ENCODE measurements at places on chromosomes 5 and 9.

DNA sequence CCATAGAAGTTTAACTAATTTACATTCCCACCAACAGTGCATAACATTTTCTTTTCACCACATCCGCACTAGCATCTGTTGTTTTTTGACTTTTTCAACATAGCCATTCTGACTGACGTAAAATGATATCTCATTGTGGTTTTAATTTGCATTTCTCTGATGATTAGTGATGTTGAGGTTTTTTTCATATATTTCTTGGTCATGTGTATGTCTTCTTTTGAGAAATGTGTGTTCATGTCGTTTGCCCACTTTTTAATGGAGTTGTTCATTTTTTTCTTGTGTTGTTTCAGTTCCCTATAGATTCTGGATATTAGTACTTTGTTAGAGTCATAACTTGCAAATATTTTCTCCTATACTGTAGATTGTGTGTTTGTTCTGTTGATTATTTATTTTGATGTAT lies 163.4 kb downstream of the FER start:
- DNase-seq, result no peak

GRCh38 chr5:115623658-115624057 lies 2.2 kb downstream of the TMED7 start:
- no peak for DNase-seq

DNA sequence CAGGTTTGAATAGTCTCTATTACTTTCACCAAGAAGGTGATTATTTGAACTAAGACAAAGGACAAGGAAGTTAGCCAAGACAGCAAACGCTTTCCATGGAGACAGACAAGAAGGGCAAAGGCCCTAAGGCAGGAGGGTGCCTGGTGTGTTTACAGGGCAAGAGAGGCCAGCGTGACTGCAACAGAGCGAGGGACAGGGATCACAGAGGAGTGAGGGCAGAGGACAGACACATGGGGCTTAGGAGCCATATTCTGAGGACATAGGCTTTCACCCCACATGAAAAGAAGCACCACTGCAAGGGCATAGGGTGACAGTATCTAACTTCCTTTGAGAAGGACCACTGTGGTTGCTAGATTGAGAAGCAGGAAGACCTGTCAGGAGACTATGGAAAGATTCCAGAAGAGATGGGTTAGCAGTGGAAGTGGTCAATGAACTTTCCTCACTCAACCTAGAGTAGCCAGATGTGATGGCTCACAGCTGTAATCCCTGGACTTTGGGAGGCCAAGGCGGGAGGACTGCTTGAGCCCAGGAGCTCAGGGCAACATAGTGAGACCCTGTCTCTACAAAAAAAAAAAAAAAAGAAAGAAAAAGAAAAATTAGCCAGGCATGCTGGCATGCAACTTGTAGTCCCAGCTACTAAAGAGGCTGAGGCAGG lies 5.0 kb upstream of the HAVCR1 start:
- DNase-seq, result no peak

GRCh38 chr9:119852390-119852789 lies 483.2 kb upstream of the BRINP1 start:
- DNase-seq, result no peak

DNA sequence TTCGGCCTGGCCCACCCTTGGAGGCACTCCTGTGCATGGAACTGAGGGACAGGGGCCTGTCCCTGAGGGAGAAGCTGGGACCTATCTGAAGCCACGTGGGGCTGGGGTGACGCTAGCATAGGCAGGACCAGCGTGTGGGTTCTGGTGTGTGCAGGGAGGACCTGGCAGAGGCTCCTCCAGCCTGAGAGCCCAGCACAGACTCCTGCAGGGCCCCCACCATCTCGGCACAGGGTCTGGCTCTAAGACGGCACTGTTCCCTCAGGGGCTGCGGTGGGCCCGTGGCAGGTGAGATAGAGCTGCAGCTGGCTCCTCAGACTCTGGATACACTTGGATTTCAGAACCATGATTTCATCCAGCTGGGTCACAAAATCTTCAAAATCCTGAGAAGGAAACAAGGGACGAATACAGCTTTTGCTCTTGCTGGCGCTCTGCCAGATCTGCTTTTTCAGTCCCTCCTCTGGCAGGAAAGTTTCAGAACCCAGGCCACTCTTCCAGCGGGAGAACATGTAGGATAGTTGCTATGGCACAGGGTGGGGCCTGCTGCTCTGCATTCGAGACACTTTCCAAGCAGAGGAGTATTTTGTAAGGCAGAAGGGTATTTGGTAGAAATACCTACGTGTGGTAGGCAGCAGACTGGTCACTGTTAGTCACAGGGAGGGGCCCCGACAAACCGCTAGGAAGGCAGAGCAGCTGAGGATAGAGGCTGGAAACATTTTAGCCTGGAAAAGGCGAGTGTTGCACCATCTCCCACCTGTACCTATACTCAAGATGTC lies 74.7 kb downstream of the KIF24 start:
- no peak for DNase-seq

GRCh38 chr9:113920872-113921271 lies 44.8 kb downstream of the ZNF618 start:
- no peak for DNase-seq

- DNase-seq, result no peak
Measured at GRCh38 chr5:178291969-178292825, 59.6 kb upstream of the PHYKPL start.

DNA sequence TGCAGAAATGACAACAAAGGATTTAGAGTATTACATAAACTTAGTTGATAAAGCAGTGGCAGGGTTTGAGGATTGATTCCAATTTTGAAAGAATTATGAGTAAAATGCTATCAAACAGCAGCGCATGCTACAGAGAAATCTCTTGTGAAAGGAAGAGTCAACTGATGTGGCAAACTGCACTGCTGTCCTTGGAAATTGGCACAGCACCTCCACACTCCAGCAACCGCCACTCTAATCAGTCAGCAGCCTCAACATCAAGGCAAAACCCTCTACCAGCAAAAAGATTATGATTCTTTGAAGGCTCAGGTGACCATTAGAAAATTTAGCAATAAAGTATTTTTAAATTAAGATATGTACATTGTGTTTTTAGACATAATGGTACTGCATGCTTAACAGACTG lies 66.4 kb downstream of the AUH start:
- no peak for DNase-seq

- no peak for DNase-seq
Measured at GRCh38 chr9:122219856-122220672, 8.7 kb downstream of the LHX6 start.

DNA sequence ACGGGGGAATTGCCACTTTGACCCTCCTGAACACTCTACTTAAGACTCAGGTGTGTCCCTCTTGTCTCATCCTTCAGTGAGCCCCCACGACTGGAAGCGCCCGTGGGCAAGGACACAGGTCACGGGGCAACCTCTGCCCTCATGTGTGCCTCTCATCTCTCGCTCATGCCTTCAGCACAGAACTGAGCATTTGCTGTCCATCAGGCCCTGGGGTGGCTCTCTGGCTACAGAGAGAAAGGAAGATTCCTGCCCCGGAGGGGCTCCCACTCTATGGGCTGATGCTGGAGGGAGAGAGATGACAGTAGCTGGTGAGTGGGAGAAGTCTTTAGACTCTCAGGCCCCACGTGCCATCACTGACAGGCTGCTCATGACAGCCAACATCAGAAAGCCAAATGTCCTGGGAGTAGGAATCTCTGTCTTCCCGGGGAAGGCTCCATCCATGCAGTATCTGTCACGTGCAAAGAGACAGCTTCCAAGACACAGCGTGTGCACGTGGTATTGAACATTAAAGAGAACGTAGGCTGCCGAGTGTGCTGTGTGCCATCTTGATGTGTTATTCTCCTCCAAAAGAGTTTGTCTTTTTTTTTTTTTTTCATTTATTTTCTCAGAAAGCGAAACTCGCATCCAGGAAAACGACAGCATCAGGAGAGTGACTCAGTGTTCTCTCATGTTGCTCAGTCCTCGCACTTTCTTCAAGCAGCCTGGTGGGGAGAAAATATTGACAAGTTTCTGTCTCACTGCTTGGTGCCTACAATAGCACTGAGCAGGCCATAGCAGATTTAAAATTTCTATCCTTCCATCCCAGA lies 190.5 kb downstream of the GAS1 start:
- no peak for DNase-seq

- DNase-seq, result no peak
Measured at GRCh38 chr5:74275171-74275992, 365.1 kb downstream of the ENC1 start.

- no peak for DNase-seq
Measured at GRCh38 chr5:10789021-10789420, 28.0 kb upstream of the DAP start.

DNA sequence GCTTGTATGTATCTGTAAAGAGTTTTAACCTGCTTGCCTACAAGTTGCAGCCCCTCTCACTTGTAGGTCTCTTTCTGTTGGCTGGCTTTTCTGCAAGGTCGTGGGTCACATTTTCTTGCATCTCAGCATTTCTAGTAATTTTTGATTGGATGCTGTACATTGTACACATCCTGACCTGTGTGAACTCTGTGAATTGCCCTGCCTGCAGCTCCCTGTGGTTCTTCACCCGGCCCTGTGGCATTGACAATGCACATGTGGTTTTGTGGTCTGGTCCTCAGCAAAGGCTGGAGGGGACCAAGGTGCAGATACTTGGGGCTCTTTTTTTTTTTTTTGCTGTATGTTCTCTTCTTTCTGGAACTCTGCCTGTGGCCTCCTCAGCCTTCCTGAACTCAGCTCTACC lies 53.6 kb downstream of the WNK2 start:
- DNase-seq, result peak; percentile 22

DNA sequence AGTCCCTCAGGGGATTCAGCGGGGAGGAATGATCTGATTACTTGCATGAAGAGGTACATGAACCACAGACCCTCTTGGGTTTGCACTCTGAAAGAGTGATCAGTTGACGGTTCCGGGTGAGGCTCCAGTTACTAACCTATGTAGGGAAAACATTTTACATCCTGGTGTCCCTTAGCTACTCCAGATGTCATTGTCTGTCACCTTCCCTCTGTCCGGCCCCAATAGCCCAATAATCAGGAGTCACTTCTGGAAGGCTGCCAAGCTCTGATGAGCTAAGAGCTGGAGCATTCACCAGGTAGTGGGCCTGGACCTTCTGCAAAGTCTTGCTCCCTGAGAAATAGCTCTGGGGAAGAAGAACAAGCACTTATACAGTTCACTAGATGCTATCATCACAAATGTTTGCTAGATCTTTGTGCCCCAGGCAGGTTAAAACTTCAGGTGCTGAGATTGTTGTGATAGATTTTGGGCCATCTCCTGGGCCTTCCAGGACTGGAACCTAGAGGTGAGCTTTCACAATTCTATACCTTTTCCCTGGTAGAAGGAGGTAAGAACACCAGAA lies 64.5 kb downstream of the ENTREP1 start:
- DNase-seq, result no peak

DNA sequence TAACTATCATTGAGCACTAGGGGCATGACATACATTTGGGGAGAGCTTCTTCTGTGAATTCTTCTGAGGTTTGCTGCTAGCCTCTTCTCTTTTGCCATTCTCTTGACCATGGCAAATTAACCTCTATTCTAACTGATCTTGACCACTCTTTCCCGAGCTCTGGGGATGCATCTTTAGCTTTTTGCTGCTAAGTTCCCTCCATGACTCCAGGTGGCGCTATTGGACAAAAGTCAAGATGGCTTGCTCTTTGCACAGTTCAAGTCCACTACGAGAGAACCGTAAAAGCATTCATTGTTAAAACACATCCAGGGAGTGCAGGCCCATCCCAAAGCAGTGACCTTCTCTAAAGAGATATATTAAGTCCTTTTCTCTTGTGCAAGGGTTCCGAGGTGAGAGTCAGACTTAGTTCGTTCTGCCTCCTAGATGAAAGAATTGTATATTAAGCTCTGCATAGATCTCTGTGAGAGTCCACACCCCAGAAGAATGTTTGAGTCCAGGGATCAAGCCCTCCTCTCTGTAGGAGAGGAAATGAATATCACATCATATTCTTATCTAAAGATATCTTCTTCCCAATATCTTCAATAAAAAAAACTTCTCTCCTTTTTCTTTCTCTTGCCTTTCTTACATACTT lies 1152.9 kb upstream of the CDH6 start:
- DNase-seq, result no peak

- no peak for DNase-seq
Measured at GRCh38 chr5:126438267-126438666, 15.1 kb downstream of the GRAMD2B start.

DNA sequence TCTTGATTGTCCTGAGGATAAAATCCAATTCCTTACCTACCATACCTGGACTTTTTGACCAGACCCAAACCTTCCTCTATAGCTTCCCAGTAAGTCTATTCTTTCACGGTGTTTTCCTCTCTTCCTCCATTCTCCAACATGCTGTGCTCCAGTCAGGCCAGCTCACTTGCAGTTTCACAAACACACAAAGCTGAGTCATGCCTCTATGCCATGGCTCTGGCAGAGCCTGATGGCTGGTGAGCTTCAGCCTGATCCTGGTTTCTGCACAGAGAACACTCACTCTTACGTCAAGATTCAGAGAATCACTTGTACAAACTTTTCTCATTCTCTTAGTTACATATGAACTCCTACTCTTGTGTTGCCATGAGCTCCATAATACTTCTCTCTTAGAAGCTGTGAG lies 27.7 kb upstream of the PAX5 start:
- no peak for DNase-seq

- no peak for DNase-seq
Measured at GRCh38 chr9:9817176-9817575, 795.6 kb downstream of the PTPRD start.

DNA sequence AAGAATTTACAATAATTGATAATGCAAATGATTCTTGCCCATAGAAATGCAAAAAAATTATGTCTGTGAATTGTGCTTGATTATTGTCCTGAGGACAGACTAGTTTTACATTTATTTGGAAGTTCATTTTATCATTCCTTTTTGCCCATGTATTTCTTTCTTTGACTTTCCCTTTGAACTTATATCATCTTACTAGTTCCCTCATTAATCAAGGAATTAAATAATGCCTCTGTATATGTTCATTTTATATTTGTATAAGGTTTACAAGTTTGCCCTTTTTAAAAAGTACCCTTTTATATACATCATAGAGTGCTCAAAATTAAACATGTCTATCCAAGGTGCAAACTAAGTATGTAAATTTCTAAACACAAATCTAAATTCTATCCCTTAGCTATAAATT lies 501.6 kb downstream of the NTRK2 start:
- no peak for DNase-seq

DNA sequence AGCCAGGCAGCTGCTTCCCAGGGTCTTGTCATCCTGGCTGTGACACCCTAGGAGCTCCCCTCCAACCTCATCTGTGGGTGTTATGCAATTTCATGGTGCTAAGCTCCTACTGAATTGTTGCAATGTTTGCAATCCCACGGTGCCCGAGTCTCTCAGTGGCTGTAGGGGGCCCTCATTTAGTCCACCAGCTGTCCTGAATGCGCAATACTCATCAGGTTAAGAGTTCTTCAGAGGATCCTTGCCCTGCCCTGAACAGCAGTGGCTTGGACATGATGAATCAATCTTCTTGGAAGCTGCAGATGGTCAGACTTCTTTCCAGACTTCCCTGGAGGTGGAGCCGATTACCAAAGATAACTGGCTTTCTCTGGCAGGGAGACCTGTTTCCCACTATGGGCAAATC lies 584.1 kb downstream of the CCDC171 start:
- DNase-seq, result no peak

All from CD4-positive, alpha-beta T cell treated with Interleukin-21 for 1 hour (primary cell).